Endothelial cell of umbilical vein (primary cell): ENCODE measurements at places on chromosomes 7 and 10. TPM values are rescaled to one million over a fixed set of nuclear protein-coding genes. Genes with fewer than 3 reads are reported as not detected.

DNA sequence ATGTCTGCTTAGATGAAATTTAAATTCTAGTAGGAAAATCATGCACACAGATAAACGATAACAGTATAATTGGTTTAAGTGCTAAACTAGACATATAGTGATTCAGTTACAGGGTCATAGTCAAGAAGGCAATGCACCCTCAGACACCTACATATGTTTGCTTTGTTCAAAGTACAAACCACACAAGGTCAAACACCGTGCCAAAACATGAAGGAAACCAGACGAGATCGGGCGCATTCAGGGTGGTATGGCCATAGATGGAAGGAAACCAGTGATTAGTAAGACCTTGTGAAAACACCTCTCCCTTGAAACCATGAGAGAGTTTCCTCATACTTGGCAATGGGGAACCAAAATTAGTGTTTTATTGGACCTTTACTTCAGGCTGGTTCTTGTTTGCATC is 906.9 kb downstream of the PCDH15 start:
- DNase-seq, result no peak

DNA sequence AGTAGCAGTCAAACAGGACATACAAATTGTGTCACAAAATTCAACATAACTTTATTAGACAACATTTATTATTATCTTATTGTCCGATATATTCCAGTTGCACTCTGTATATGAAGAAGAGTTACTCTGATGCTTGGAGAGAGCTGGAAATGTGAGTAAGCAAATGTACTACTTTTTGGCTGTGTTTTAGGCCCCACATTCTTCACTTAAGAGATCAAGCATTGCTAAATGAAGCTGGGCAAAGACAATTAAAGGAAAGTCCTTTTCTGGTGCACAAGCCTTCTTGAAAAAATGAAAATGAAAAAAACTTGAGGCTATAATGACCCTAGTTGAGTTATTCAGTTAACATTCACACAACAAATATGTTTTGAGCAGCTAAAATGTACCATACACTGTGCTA is 26.1 kb downstream of the MYPN start:
- peak; percentile 33 for DNase-seq

The PIK3AP1 gene
- 0.04 TPM in 1 of 2 replicates, not detected in the other for polyA plus RNA-seq

- no peak for DNase-seq
Measured at GRCh38 chr10:52437205-52437646, 123.1 kb downstream of the DKK1 start.

GRCh38 chr10:68560943-68561864 is 1.1 kb downstream of the TET1 start:
- DNase-seq, result no peak

GRCh38 chr10:17237915-17238444 is 9.9 kb downstream of the VIM start:
- peak; percentile 69 for DNase-seq

DNA sequence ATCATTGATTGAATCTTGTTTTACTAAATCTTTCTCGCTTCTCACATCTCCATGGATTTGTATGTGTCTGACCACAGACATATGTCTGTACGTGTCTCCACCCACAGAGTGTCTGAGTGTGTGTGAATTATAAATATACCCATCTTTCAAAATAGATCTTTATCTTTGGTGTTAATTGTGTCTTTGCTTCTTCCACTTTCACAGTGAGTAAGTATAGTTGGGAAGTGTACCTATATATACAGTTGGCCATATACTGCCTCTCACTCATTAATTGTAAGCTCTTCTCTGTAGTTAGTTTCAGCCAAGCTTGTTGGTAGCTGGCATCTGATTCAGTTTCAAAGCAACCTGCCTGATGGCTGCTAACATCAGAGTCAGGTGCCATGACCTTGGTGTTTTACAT is 18.4 kb downstream of the EEPD1 start:
- DNase-seq, result no peak

The ADARB2 gene
- not detected in 2 replicates for polyA plus RNA-seq

- DNase-seq, result no peak
Measured at GRCh38 chr7:29593459-29593858, 29.8 kb downstream of the PRR15 start.

DNA sequence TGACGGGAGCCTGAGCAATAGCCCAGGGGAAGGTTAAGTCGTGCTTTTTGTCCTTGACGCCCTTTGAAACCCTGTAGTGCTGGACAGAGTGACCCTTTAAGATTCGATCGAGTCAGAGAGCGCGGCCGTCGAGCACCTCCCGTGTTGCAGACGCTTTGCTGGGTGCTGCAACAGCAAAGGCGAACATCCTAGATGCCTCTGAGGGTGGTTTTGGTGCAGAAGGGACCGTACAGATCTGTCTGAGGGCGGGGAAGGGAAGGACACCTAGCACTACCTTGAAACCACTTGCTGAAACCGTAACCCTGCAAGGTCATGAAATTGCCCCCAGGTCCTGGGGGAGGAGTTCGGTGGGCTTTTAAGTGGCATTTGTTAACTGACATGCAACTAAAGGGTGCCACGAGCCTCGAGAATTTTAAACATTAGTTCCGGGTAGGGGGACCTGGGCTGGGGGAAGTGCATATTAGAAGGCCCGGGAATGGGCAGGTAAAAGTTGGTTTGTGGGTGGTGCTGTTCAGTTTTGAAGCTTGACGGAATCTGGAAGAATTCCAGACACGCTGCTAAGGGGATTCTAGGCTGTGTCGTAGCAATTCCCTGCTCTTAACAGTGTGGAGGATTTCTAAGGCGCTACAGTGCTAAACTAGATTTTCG is 786 bp downstream of the ATP5F1C start:
- peak; percentile 14 for DNase-seq

The MYH16 gene
- 0.01 and 0.03 TPM in 2 replicates for polyA plus RNA-seq

GRCh38 chr10:110413903-110414547 is 83.7 kb upstream of the DUSP5 start:
- no peak for DNase-seq
